Fibroblast of villous mesenchyme (primary cell): ENCODE measurements at places on chromosomes 16 and 17.
A peak's percentile ranks its signal among the peaks of the same experiment; 100 is the strongest.

DNA sequence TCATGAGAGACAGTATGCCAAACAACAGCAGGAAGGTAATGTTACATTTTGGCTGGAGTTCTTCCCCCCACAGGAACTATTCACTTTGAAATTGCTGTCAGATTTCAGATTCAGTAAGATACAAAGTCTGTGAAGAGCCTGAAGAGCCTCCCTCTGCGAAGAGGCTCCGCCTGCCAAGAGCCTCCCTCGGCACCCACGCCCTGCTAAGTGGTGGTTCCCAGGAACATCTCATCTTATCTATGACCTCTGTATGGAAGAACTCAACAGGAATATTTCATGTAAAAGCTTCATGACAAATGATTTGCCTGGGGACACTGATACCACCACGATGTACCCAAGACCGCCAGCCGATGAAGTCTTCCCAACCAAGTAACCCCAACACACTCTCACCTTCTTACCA lies 3.2 kb downstream of the ZC3H7A start:
- peak; percentile 48 for DNase-seq

- peak; percentile 13 for DNase-seq
These were observed 44.8 kb upstream of the MSI2 start for GRCh38 chr17:57211543-57211942.

DNA sequence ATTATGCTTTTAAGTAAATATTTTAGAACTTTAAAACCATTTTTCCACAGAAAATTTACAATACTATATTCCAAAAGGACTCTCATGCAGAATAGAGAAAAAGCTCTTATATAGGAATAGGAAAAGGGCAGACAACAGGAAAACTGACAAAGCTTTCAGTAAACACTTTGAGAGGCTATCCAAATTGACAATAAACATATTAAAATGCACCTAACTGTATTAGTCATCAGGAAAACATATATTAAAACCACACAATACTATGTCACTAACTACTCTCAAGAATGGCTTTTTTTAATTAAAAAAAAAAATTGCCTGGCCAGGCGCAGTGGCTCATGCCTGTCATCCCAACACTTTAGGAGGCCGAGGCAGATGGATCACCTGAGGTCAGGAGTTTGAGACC lies 77.3 kb downstream of the CEP112 start:
- no peak for DNase-seq

GRCh38 chr16:8237452-8237851 lies 352.9 kb downstream of the TMEM114 start:
- DNase-seq, result no peak

DNA sequence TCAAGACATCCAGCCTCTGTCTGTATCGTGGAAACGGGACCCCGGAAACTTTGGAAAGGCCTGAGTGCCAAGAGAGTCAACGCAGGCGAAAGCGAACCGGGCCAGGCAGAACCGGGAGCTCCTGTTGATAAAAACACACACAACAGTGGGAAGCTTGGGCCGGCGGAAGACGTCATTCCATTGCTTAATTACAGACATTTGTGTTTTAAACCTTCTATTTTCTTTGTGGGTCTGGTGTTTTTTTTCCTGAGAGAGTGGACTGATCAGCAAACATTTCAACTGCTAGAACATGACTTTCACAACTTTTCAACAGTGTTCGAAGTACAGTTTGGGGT lies 878 bp upstream of the RNF157 start:
- peak; percentile 56 for DNase-seq
